ENCODE measurements at places on chromosomes 1 and 21.

DNA sequence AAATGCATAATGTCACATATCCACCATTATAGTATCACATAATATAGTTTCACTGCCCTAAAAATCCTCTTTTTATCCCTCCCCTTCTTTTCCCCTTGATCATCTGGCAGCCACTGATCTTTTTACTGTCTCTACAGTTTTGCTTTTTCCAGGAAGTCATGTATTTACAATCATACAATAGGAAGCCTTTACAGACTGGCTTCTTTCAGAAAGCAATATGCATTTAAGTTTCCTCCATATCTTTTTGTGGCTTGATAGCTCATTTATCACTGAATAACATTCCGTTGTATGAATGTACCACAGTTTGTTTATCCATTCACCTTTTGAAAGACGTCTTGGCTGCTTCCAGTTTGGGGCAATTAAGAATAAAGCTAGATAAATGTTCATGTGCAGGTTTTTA lies 14.3 kb upstream of the WDTC1 start:
- DNase-seq, result no peak

- DNase-seq, result no peak
Observed at GRCh38 chr21:29022166-29022565, 2.3 kb upstream of the USP16 start.

DNA sequence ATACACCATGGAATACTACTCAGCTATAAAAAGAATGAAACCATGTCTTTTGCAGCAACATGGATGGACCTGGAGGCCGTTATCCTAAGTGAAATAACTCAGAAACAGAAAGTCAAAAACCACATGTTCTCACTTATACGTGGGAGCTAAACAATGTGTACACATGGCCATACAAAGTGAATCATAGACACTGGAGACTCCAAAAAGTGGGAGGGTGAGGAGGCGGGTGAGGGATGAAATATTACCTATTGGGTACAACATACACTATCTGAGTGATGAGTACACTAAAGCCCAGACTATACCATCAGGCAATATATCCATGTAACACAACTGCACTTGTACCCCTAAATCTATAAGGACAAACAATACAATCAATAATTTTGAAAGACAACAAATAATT lies 39.5 kb upstream of the FAM20B start:
- DNase-seq, result no peak

- no peak for DNase-seq
Observed at GRCh38 chr1:74733604-74734484, 892 bp downstream of the TYW3 start.

DNA sequence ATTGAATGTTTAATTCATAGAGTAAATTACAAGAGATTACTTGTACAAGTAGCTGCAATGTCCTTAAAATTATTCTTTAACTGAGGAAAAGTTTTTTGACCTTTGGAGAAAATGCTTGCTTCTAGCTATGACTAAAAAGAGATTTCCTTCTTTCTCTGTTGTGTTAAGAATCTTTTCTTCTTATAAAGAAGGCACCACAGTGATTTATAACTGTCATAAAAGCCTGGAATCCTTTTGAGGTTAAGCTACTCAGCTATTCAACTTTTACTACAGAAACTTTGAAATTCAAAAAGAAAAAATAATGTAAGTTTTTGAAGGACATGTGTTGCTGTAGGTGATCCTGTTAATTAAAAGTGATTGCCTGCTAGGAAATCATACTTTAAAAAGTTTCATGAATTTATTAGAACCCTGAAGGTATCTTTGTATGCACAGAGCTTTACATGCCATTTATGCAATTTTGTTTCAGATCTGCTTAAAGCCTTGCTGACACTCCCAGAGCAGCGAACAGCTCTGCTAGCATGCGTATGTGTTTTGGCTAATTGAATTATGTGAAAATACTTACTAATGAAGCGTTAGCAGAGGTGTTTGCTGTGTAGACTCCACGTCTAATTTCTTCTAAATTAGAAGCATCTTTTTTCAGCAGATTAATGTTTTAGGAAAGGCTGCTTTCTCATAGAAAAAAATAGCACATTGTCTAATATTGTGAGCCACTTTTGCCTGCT lies 94.7 kb upstream of the SMYD2 start:
- no peak for DNase-seq

DNA sequence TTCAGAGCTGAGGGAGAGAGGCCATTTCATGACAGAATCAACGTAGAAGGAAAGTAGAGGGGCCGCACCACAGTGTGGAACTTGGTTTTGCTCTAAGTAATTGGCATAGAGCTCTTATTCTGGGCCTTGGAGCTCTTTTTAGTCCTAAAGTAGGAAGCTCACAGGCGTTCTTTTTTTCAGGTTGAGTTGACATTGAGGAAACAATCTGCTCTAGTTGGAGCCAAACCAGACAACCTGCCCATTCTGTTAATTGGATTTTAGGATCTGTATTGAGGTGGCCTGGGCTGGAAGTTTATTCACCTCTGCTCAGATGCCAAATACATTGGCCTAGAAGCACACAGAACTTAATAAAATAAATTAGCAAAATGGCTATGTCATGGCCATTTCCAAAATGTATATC lies 1093.9 kb downstream of the ADGRL2 start:
- DNase-seq, result no peak

GRCh38 chr1:239805851-239806772 lies 285.6 kb upstream of the FMN2 start:
- DNase-seq, result no peak

- DNase-seq, result no peak
Observed at GRCh38 chr1:156194300-156194652, 372 bp downstream of the SLC25A44 start.

DNA sequence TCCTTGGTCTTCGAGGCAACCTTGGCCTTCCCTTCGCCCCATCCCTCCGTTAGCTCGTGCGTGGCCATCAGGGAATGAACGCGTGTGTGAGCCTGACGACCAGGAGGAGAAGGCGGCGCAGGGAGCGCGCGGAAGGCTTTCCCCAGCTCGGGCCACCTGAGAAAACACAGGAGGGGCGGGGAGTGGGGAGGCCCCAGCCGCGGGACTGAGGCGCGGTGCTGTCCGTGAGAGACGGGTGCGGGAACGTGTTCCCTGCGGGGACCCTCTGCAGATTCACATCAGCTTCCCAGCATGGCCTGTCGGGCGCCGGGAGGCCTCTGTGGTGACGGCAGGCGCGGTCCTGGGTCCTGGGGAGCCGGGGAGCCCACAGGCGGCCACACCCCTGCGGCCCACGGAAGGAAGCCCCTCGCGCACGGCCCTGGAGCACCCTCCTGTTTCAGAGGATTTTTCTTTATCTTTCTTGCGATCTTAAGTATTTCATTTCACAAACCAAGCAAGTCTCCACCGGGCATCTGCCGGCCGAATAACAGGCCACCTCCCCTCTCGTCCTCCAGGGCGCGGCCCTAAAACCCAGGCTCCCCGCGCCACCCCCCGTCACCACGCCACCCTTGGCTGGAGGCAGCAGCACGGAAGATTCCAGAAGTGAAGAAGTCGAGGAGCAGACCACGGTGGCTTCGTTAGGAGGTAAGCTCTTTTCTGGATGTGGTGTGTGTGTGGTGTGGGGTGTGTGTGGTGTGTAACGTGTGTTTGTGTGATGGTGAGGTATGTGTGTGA lies 66.3 kb downstream of the SLC19A1 start:
- no peak for DNase-seq

DNA sequence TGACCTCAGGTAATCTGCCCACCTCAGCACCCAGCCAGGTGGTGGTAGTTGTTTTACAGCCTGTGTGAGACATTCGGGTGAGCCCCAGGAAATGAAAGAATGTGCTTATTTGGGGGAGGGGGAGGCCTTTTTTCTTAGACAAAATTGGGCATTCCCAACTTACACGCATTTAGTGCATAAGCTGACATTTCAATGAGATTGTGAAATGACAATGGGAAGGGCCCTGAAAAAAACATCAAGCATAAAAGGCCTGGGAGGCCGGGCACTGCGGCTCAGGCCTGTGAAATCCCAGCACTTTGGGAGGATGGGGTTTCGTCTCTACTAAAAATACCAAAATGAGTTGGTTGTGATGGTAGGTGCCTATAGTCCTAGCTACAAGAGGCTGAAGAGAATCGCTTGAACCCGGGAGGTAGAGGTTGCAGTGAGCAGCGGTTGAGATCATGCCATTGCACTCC lies 5.0 kb downstream of the GAS5 start:
- no peak for DNase-seq

- no peak for DNase-seq
Observed at GRCh38 chr1:206842854-206843253, 22.6 kb upstream of the IL20 start.

DNA sequence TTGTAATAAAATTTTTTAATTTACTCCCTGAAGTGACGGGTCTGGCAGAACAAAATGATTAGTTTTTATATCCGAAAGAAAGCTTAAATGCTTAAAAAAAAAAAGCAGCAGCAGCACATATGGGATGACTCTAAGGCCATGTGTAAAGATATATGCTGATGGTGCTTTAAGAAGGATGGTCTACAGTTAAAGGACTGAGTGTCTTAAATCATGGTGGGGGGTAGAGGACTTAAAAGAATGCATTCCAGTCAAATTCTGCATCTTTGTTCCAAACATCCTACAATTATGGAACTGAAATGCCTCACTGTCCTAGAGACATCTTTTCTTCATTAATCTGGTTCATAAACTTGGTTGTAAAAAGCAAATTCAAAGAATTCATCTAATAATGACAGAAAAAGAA lies 7.0 kb downstream of the KDM5B start:
- no peak for DNase-seq

DNA sequence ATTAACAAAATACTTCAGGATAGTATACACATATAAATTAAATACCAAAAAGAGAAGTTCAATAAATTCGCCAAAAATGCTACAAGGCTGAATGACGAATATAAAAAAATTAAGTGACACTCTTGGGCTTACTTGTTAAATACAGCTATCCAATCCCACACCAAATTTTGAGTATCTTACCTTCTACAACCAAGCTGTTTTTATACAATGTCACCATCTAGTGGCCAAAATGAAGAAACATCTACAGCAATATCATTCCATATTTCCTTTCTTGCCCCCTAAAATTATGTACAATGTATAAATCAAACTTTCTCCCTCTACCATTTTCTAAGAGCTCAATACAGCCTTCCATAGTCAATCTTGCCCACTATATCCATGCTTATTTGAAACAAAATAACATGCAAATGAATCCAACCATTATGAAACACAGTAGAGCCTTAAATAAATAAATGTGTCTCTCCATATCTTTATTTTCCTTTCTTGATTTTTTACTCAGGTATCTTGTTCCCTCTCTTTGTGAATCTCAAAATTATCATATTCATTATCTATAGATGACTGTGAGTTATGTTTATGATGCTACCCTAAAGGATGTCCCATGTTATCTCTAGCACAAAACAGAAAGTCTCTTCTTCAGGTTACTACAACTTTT lies 86.3 kb downstream of the ACBD6 start:
- DNase-seq, result no peak

DNA sequence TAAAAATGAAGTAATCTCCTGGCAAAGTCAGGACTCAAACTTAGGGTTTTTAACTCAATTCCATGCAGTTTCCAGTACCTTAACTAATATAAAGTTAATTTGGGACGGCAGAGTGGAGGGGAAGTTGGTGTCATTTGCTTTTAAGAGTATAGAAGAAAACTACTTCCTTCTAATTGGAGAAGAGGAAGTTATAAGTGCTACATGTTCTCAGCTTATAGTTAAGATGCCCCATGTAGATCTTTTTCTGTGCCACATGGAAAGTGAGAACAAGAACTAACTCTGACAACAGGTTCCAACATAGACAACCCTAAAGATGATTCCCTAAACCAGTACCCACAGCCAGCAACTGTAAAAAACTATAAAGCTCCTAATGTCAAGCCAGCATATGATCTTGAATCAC lies 11.5 kb downstream of the RRAGC start:
- no peak for DNase-seq

- DNase-seq, result peak; percentile 62
Observed at GRCh38 chr21:36155603-36156338, 853 bp upstream of the DOP1B start.

- DNase-seq, result no peak
Observed at GRCh38 chr1:215423288-215423687, 143.8 kb upstream of the KCTD3 start.

GRCh38 chr1:151720554-151720953 lies 768 bp upstream of the RIIAD1 start:
- DNase-seq, result no peak

DNA sequence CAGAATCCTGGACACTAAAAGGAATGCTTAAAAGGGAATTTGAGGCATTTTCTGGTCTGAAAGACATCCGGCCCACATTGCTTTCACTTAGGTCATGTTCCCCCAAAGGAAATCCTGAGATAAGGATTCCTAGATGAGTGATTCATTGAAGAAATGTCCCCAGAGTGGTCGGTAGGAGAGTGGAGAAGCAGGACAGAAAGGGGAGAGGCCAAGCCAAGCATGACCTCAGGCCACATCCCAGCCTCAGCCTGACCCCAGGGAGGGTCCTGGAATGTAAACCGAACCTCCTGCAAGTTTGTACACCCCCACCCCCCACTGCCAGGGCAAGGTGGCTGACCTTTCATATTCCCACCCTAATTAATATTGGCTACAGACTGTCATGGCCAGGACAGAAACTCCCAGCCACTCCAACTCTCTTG lies 16.6 kb downstream of the HIVEP3 start:
- no peak for DNase-seq

DNA sequence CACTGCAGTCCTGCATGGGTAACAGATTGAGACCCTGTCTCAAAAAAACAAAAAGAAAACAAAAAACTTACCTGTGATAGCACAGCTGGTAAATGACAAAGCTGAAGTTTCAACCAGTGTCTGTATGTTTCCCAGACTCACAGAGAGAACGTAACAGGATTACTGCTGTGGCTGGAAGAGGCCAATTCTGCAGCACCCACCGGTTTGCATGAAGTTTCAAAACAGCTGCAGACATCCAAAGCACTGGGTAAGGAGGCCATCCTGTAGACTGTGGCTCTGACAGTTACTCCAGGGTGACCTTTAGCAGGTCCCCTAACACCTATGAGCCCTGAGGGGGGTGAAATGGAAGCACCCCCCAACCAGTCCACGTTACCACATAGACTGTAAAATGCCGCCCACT lies 7.5 kb downstream of the ID3 start:
- no peak for DNase-seq

DNA sequence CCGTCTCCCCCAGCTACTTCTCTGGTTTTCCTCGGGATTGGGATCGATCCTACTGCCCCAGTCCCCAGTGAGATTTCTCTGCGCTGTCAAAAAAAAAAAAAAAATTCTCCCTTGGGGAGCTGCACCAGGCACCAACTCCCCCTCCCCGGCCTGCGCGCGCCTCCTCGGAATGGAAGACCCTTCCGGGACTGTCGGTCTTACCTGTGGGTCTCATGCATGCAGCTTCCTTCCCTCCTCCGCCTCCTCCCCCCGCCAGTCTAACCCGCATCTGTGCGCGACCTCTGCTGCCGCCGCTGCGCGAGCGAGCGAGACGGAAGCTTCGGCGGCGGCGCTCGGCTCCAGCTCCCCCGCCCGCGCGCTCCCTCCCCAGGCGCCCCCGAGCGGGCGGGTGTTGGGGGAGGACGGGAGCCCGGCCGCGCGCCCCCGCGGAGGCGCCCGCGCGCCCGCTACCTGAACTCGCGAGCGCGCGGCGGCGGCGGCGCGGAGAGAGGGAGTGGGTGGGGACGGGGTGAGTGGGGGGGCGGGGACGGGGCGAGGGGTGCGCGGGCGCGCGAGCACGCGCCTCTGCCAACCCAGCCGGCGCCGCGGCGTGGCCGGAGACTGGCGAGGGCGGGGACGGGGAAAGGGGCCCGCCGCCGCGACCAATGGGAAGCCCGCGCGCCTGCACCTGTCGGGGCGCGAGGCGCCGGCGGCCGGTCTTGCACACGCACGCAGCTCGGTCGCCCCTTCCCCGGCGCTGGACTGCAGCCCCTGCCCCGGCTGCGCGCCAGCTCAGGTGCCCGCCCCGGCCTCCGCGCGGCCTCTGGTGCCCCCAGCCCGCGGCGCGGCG lies at the start of gene SUSD4:
SUSD4 (minus strand) TSS at position 321 of the 829 bp plus-strand sequence. CDS start 751 bp downstream, outside the sequence.
- DNase-seq, result peak; percentile 69

- no peak for DNase-seq
Observed at GRCh38 chr1:201330541-201330940, 46.9 kb downstream of the TNNT2 start.
